ENCODE measurements at places on chromosomes 2 and 18. TPM values are rescaled to one million over a fixed set of nuclear protein-coding genes. Genes with fewer than 3 reads are reported as not detected.

- H3K27me3 ChIP-seq: no peaks in the 10 kb centered on the region
- no peaks in the 10 kb centered on the region for H3K36me3 ChIP-seq
- peak; percentile 23 for DNase-seq
Measured at GRCh38 chr18:30970196-30970816, 72.2 kb downstream of the DSC3 start.

DNA sequence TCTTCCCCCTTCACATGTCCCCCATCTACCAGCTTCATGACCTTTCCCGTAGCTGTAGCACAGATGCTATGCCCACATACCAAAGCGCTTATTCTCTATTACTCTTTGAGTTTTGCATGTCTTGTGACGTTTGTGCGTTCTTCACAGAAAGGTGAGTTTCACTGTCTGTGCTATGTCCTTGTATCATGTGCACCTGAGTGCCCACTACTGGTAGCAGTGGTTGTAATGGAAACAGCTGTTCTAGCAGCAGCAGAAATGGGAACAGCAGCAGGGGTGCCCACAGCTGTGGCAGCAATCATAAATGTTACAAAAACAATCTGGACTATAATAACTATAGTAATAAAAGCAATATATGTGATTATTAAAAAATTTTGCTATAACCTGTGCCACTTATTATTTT lies 127.1 kb downstream of the STK39 start:
- no peak overlapping the region for H3K4me3 ChIP-seq
- H3K4me1 ChIP-seq: no peaks in the 10 kb centered on the region
- peaks cover 12% of the 10 kb centered on the region for H3K36me3 ChIP-seq
- no peaks in the 10 kb centered on the region for H3K27me3 ChIP-seq
- DNase-seq: no peak

DNA sequence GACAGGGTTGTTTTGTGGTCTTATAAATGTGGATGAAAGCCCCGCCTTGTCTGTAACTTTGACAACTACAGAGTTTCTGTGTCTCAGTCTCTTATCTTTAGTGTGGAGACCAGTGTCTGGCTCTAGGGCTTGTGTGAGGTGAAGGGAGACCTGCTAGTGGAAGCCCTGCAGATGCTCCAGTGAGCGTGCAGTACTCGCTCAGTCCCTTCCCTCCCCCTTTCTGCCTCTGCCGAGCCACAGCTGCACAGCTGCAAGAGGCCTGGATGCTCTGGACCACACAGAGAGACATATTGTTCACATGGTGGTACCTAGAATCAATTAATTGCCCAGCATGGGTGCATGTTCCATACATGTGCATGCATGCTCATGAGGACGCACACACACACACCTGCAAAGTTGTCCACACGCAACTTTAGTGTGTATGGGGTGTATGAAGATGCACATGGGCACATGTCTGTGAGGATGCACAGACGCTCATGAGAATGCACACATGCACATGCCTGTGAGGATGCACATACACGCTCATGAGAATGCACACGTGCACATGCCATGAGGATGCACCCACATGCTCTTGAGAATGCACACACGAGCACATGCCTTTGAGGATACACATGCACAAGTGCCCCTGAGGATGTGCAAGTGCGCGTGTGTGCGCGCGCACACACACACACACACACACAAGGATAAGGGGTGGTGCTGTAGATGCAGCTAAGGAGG lies 282.1 kb upstream of the HS6ST1 start:
- no peaks in the 10 kb centered on the region for H3K36me3 ChIP-seq

DNA sequence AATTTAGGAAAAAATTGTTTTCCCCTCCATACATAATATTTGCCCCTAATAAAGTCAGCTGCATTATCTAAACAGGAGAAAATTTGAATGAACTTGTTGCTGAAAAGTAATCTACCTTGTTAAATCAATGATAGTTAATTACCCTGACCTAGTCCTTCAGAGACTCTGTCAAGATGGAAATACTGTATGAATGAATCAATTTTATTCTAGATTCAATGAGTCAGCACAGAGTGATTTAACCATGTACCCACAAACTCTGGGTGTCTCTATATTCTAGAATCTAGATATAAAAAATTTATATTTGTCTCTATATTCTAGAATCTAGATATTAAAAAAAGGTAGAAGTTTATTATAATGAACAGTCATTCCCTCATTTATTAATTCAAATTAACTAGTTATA lies 36.2 kb downstream of the NDUFAF7 start:
- H3K4me1 ChIP-seq: no peaks in the 10 kb centered on the region
- H3K27ac ChIP-seq: no peak overlapping the region
- H3K36me3 ChIP-seq: peaks cover 5% of the 10 kb centered on the region
- no peak overlapping the region for H3K4me3 ChIP-seq

DNA sequence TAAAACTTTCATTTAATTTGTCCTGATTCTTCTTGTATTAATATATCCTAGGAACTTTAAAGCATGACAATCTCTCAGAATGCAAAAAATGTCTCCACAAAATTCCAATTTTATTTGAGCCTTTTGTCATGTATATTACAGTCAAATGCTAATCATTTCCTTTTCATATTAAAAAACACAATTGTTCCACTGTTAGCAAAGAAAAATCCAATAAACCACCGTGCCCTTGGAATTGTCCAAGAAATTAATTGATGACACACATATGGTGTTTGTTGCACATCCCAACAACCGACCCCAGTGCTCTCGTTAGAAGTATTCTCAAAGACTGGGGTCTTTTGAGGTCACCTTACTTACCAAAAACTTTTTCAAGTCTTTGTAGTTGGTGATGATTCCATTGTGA lies 28.1 kb downstream of the GFPT1 start:
- no peaks in the 10 kb centered on the region for H3K4me1 ChIP-seq
- no peak overlapping the region for H3K4me3 ChIP-seq
- no peaks in the 10 kb centered on the region for H3K27me3 ChIP-seq

DNA sequence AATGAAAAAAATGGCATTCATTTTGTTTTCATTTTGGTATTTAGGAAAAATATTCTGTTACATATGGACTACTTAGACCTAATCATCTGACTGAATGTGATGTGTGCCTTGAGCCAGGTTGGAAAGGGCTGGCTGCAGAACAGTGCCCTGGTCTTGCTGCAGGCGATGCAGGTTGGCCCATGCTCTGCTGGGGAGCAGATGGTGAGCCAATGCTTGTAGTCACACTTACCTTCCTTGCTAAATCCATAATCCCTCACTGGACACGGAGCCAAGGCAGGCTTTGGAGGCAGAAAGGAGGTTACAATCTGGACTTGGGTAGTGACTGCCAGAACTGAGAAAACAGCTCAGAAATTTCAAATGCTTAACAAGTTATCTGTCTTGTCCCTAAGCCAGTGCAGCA lies 228.7 kb downstream of the ARHGAP15 start:
- H3K4me1 ChIP-seq: no peaks in the 10 kb centered on the region
- no peaks in the 10 kb centered on the region for H3K27me3 ChIP-seq
- no peak overlapping the region for H3K4me3 ChIP-seq
- no peak for DNase-seq

DNA sequence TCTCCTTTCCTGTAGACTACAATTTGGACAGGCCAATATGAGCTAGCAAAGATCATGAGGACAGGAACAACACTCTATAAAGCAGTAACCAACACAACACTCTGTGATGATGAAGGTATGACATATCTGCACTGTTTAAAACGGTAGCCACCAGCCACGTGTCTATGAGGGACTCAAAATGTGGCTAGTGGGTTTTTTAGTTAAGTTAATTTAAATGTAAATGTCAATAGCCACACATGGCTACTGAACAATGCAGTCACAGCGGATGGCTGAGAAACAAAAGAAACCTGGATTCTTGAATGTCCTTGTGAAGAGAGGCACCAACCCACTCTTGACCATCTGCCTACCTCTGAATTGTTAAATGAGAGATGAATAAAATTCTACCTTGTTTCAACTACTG lies 33.9 kb downstream of the FANCL start:
- no peak overlapping the region for H3K4me3 ChIP-seq
- no peak overlapping the region for H3K27ac ChIP-seq
- peaks cover 11% of the 10 kb centered on the region for H3K36me3 ChIP-seq
- peaks cover 23% of the 10 kb centered on the region for H3K4me1 ChIP-seq
- no peaks in the 10 kb centered on the region for H3K27me3 ChIP-seq

- no peak for DNase-seq
- H3K4me1 ChIP-seq: no peaks in the 10 kb centered on the region
- H3K27me3 ChIP-seq: no peaks in the 10 kb centered on the region
- H3K27ac ChIP-seq: peak overlapping the region; percentile 59
Measured at GRCh38 chr18:21074336-21075323, 37.0 kb downstream of the ROCK1 start.

DNA sequence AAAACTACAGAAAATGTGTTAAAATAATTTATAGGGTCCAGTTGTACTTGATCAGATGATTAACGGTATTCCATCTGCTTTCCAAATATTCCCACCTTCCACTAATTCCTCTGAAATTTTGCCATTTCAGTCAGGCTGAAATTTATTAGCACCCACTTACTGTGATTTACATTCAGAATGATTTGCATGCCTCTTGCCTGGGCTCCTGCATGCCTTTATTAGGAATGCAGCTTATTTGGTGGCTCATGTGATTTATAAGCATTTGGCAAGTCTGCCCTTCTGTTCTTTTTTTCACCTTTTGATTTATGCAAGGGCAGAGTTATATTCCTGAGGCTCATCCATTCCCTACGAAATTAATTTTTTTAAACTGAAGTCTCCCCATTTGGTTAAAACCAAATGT lies 1594.5 kb upstream of the PIK3C3 start:
- no peak for DNase-seq
- no peaks in the 10 kb centered on the region for H3K36me3 ChIP-seq
- H3K27me3 ChIP-seq: no peaks in the 10 kb centered on the region
- H3K27ac ChIP-seq: no peak overlapping the region

DNA sequence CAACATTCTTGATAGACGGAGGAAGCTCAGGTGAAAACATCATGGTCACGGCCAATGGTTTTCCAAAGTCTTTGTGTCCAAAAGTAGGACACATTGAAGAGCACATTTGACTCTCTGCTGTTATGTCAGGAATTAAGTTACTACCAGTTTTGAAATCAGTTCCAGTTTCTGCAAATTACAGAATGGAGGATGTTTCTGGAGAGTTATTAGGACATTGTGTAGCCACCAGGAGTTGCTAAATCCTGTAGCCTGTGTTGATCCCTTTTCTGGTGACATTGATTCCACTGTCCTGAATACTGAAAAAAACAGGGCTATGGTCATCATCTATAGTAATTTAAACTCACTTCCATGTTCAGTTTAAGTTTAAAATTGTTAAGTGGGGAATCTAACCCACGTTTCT lies 15.3 kb downstream of the UPP2 start:
- H3K4me3 ChIP-seq: no peak overlapping the region
- DNase-seq: no peak
- no peak overlapping the region for H3K27ac ChIP-seq
- H3K4me1 ChIP-seq: peaks cover 2% of the 10 kb centered on the region
- no peaks in the 10 kb centered on the region for H3K27me3 ChIP-seq

GRCh38 chr18:9737472-9738121 lies 29.5 kb downstream of the RAB31 start:
- H3K27me3 ChIP-seq: no peaks in the 10 kb centered on the region
- DNase-seq: no peak
- no peaks in the 10 kb centered on the region for H3K4me1 ChIP-seq
- H3K36me3 ChIP-seq: no peaks in the 10 kb centered on the region
- no peak overlapping the region for H3K4me3 ChIP-seq

- no peak overlapping the region for H3K27ac ChIP-seq
- no peak overlapping the region for H3K4me3 ChIP-seq
- no peaks in the 10 kb centered on the region for H3K36me3 ChIP-seq
- no peaks in the 10 kb centered on the region for H3K27me3 ChIP-seq
- no peak for DNase-seq
Measured at GRCh38 chr18:56000041-56000440, 412.0 kb upstream of the TCF4 start.

DNA sequence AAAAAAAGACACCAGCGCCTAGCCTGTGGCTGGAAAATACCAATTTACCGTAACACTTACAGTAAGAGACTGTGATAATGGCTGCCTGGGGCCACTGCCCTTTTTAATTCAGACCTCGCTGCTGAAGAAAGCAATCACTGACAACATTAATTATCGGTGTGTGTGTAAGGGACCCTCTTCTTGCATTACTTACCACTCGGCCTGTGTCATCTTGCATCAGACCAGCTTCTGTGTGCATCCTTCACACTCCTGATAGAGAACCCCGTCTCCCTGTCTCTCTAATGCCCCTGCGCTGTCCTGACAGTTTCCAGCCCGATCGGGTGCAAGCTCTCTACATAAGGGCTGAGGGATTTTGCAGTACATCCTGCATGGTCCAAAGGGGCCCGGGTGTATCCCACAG lies 124.4 kb downstream of the ZNF516 start:
- H3K27me3 ChIP-seq: no peaks in the 10 kb centered on the region
- no peaks in the 10 kb centered on the region for H3K4me1 ChIP-seq
- no peak overlapping the region for H3K27ac ChIP-seq
- H3K36me3 ChIP-seq: peaks cover 16% of the 10 kb centered on the region
- no peak overlapping the region for H3K4me3 ChIP-seq

DNA sequence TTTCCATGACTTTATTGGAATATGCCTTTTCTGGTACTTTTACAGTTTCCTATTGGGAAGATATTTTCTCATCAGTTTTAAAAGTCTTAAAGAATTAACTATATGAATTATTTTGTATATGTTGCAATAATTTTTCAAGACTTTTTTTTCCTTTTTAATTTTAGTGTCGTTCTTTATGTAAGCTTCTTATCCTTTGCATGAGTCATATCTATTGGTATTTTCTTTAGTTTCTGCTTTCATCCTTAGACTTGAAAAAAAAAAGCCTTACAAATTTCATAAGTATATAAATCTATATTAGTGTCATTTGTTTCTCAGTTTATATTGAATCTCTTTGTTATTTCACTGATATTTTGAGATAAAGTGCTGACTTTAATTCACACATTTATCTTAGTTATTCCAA lies 94.9 kb downstream of the DSEL start:
- no peak for DNase-seq
- H3K27ac ChIP-seq: no peak overlapping the region
- H3K4me3 ChIP-seq: no peak overlapping the region

DNA sequence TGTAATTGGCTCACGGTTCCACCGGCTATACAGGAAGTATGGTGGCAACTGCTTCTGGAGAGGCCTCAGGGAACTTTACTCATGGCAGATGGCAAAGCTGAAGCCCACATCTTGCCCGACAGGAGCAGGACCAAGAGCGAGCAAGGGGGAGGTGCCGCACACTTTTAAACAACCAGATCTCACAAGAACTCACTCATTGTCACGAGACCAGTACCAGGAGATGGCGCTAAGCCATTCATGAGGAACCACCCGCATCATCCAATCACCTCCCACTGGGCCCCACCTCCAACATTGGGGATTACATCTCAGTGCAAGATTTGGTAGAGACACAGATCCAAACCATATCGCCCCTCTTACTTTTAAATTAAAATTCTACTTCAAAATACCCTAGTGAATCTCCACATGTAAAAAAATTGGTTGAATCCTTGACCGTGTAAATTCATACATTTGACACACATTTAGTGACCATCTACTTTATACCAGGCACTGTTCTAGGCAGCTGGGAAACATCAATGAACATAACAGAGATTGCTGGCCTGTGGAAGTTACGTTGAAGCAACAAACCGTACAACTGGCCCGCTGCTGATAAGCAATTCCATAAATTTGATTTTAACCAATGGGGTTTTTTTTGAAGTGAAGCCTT lies 87.6 kb downstream of the ALPK2 start:
- peak overlapping the region; percentile 49 for H3K27ac ChIP-seq
- H3K4me3 ChIP-seq: no peak overlapping the region
- H3K36me3 ChIP-seq: no peaks in the 10 kb centered on the region
- no peaks in the 10 kb centered on the region for H3K4me1 ChIP-seq
- DNase-seq: no peak

Gene ALPI
- not detected for total RNA-seq

Gene GALNT13
- total RNA-seq: 3.1 TPM

Gene LRRC30
- not detected for total RNA-seq

Gene CDH20
- total RNA-seq: 0.11 TPM

Gene GPR17
- total RNA-seq: not detected

Gene FBLN7
- total RNA-seq: 7.0 TPM

Gene CNGA3
- 0.23 TPM for total RNA-seq

Gene FAM124B
- total RNA-seq: 21.4 TPM

Gene ARHGAP25
- 17.1 TPM for total RNA-seq

Gene SNRNP27
- 33.2 TPM for total RNA-seq

Data from lung (tissue), 17 donors.